ENCODE measurements at places on chromosomes 13 and 19. TPM values are rescaled to one million over a fixed set of nuclear protein-coding genes. Genes with fewer than 3 reads are reported as not detected.
A peak's percentile ranks its signal among the peaks of the same experiment; 100 is the strongest.

The C13orf46 gene
- polyA plus RNA-seq = not detected

DNA sequence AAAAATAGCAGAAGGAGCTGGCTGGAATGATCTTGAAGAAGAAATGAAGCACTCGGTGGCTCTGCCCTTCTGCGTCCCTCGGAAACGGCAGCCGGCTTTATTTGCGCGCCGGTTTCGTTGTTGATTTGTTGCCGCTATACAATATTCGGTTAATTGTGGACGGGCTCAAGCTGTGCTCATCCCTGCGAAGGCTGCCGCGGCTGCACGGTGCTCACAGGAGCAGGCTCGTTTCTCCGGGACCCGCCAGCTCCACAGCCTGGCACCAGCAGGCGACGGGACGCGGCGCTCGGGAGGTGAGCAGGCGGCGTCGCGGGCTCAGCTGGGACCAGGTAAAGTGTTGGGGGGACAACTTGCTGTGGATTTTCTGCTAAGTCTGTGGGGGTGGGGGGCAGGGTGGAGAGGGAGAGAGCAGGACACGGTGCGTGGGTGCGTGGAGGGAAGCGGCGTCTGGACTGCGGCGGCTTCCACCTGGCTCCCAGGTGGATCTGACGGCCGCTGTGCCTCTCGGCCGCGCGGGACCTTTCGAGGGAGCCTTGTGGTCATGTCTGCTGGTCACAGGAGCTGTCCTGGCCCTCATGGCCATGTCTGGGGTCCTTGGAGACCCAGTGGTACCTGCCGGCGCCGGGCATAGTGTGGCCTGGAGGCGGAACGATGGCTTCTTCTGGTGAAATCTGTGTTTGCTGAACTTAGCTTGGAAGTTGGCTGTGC, 90.9 kb downstream of the TEX29 start:
- no peaks in the 10 kb centered on the region for H3K27me3 ChIP-seq
- no peak for DNase-seq
- H3K4me1 ChIP-seq = no peaks in the 10 kb centered on the region

DNA sequence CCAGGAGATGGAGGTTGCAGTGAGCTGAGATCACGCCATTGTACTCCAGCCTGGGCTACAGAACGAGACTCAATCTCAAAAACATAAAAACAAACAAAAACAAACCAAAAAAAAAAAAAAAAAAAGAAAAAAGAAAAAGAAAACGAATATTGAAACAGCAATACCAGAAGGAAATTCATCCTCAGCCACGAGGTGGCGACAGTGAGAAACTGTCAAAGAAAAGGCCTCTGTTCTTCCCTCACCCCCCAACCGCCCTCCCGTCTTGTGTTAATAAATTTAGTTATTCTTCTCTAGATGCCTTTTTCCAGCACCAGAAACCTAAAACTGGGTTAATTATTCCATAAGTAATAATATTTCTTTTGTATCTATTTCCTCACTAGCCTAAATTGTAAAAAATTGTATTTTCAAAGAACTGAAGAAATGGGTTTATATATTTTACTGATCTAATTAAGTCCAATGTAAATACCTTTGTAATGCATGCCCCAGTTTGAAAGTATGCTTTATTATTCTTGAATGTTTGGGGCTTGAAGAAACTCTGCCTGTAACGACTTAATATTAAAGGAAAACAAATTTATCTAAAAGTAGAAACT, 38.6 kb downstream of the LIG4 start:
- no peaks in the 10 kb centered on the region for H3K27me3 ChIP-seq
- no peaks in the 10 kb centered on the region for H3K36me3 ChIP-seq
- no peak overlapping the region for H3K4me3 ChIP-seq
- no peak overlapping the region for H3K27ac ChIP-seq
- no peaks in the 10 kb centered on the region for H3K4me1 ChIP-seq

DNA sequence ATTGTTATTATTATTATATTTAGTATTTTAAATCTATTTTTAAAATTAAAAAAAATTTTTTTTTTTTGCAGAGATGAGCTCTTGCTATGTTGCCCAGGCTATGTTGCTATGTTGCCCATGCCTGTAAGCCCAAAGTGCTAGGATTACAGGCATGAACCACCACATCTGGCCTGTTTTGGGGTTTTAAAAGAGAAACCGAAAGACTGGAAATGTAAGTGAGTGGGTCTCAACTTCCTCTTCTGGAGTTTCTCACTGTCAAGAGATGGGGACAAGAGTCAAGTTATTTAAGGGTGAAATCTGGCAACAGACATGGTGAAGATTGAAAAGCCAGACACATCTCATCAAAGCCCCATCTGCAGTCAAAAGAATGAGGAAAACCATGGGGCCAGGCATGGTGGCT, 4.2 kb upstream of the OR7G3 start:
- DNase-seq = no peak
- H3K4me1 ChIP-seq = no peaks in the 10 kb centered on the region
- no peak overlapping the region for H3K4me3 ChIP-seq
- no peak overlapping the region for H3K27ac ChIP-seq

- no peak overlapping the region for H3K4me3 ChIP-seq
- H3K27ac ChIP-seq = no peak overlapping the region
- DNase-seq = no peak
- no peaks in the 10 kb centered on the region for H3K36me3 ChIP-seq
Measured at GRCh38 chr13:20570517-20570916, 3.6 kb downstream of the IFT88 start.

- no peaks in the 10 kb centered on the region for H3K27me3 ChIP-seq
- H3K4me3 ChIP-seq = no peak overlapping the region
Measured at GRCh38 chr19:45860359-45861259, 2.3 kb downstream of the SYMPK start.

GRCh38 chr19:54373781-54374631, 9.3 kb upstream of the LAIR1 start:
- H3K27me3 ChIP-seq = no peaks in the 10 kb centered on the region
- no peak for DNase-seq
- no peak overlapping the region for H3K4me3 ChIP-seq

DNA sequence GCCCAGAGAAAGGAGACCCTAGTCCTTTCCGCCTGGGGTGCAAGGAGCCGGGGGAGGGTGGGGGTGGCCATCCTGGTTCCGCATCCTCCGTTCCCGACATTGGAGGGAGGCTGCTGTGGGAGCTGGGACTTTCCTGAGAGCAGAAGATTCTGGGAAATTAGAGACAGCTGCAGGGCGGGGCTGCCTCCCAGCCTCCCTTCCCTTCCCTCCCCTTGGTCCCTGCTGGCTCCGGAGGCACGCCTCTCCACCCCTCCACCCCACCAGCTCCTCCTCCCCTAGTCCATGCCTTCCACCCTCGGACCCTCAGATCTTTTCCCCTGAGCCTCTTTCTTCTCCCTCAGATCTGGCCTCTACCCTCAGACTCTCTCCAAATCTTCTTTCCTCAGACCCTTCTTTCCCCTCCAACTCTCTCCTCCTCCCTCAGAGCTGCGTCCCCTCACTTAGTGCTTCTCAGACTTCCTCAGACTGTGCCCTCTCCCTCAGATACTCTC, 3.1 kb upstream of the BCL3 start:
- peaks cover 26% of the 10 kb centered on the region for H3K4me1 ChIP-seq
- peak overlapping the region; percentile 98 for H3K27ac ChIP-seq
- no peaks in the 10 kb centered on the region for H3K36me3 ChIP-seq
- DNase-seq = peak; percentile 25

The ZNF563 gene
- polyA plus RNA-seq = 6.9 TPM

The KASH5 gene
- not detected for polyA plus RNA-seq

The IGFL4 gene
- polyA plus RNA-seq = not detected

The ANO8 gene
- polyA plus RNA-seq = not detected

The CD22 gene
- 0.32 TPM for polyA plus RNA-seq

DNA sequence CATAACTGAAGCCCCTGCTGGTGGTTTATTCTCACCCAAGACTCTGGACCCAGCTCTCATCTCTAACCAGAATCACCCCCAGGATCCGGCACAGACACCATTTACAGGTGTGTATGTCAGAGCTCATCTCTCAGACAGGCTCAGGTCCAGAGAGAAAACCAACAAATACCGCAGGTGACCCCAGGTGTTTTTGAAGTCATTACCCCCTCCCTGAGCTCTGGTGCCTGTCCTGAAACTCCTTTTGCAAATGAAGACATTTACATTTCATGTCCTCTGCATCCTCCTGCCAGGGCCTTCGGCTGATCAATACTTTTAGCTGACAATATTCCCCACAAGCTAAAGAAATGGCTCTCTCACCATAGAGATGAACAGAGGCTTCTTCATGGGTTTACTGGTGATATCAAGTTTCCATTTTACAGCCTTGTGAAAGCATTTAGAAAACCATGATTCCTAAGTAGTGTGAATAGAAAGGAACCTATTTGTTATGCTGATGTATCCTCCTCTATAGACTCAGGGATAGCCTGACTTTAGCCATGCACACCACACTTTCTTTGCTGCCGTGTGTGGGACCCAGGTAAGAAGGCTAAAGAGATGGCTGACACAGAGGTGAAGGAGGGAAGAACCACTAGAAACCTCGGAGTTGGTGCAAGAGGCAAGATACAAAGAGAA, 131.3 kb downstream of the KCTD15 start:
- no peaks in the 10 kb centered on the region for H3K4me1 ChIP-seq
- H3K27ac ChIP-seq = no peak overlapping the region
- no peak overlapping the region for H3K4me3 ChIP-seq
- H3K27me3 ChIP-seq = no peaks in the 10 kb centered on the region
- no peak for DNase-seq
- H3K36me3 ChIP-seq = no peaks in the 10 kb centered on the region

The CGB3 gene
- not detected for polyA plus RNA-seq

GRCh38 chr19:55197528-55197927, 11.8 kb downstream of the PTPRH start:
- no peaks in the 10 kb centered on the region for H3K4me1 ChIP-seq
- H3K27me3 ChIP-seq = no peaks in the 10 kb centered on the region
- H3K36me3 ChIP-seq = no peaks in the 10 kb centered on the region
- no peak overlapping the region for H3K27ac ChIP-seq
- no peak for DNase-seq
- no peak overlapping the region for H3K4me3 ChIP-seq

The MRPL4 gene
- 37.1 TPM for polyA plus RNA-seq

DNA sequence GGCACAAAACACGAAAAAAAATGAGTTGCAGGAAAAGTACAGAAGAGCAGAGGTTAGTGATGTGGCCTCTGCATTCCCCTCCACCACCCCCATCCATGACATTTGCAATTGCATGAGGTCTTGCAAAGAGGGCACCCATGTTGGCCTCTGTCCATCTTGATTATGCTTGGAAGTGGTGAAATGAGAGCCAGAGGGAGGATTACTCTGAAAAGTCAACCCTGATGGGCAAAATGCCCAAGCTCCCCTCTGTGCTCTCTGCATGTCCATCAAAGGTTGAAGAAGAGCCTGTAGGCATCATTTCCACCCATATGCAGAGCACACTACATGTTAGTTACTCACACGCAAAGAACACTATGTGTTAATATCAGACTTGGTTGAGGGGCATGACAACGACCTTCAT, 71.4 kb downstream of the SLC15A1 start:
- no peaks in the 10 kb centered on the region for H3K4me1 ChIP-seq
- no peaks in the 10 kb centered on the region for H3K36me3 ChIP-seq
- no peak overlapping the region for H3K4me3 ChIP-seq
- DNase-seq = no peak
- H3K27me3 ChIP-seq = no peaks in the 10 kb centered on the region

DNA sequence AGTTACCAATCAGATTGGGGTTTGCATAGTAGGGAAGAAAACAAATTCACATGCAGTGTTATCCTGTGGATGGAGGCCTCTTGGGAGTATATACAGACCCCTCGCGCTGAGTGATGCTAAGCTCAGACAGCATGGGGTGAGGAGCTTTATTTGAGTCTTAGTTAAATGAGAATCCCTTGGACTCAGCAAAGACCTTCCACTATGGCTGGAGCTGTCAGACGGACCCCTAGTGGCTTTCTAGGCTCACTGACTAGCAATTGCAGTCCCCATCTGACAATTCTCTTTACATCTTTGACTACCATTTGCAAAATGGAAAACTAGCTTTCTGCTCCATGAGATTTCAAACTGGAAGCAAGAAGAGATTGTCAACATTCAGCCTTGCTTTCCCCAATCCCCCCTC, 90.4 kb downstream of the STOML3 start:
- no peaks in the 10 kb centered on the region for H3K27me3 ChIP-seq
- H3K4me3 ChIP-seq = no peak overlapping the region
- no peaks in the 10 kb centered on the region for H3K4me1 ChIP-seq
- H3K36me3 ChIP-seq = no peaks in the 10 kb centered on the region
- no peak overlapping the region for H3K27ac ChIP-seq
- no peak for DNase-seq

The IGFL3 gene
- polyA plus RNA-seq = not detected

DNA sequence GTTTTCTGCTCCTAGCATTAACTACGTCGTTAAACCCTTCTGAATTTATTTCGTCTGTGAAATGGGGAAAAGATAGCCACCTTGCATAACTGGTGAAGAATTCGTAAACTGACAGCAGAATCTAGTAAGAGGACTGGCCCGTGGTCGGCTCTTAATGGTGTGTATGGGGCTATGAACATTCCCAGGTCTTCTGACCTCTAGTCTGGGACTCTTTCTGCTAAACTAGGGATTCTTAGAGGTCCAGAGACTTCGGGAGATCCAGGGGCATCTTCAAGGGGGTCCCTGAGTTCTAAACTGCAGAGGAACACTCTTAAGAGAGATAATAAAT, 231.1 kb upstream of the SERP2 start:
- H3K36me3 ChIP-seq = no peaks in the 10 kb centered on the region
- H3K27me3 ChIP-seq = no peaks in the 10 kb centered on the region
- peaks cover 14% of the 10 kb centered on the region for H3K4me1 ChIP-seq
- H3K27ac ChIP-seq = peak overlapping the region; percentile 61
- no peak for DNase-seq
- peak overlapping the region; percentile 45 for H3K4me3 ChIP-seq

The KIR3DL2 gene
- polyA plus RNA-seq = 3.1 TPM

- H3K36me3 ChIP-seq = peaks cover 29% of the 10 kb centered on the region
- no peak overlapping the region for H3K27ac ChIP-seq
- no peak overlapping the region for H3K4me3 ChIP-seq
Measured at GRCh38 chr19:1826557-1827521, 14.8 kb upstream of the ATP8B3 start.

The MEIOSIN gene
- polyA plus RNA-seq = not detected
